ENCODE measurements at places on chromosomes 6 and 20.

- DNase-seq, result no peak
These were observed 7.6 kb downstream of the ARFGEF2 start for GRCh38 chr20:48928832-48929725.

DNA sequence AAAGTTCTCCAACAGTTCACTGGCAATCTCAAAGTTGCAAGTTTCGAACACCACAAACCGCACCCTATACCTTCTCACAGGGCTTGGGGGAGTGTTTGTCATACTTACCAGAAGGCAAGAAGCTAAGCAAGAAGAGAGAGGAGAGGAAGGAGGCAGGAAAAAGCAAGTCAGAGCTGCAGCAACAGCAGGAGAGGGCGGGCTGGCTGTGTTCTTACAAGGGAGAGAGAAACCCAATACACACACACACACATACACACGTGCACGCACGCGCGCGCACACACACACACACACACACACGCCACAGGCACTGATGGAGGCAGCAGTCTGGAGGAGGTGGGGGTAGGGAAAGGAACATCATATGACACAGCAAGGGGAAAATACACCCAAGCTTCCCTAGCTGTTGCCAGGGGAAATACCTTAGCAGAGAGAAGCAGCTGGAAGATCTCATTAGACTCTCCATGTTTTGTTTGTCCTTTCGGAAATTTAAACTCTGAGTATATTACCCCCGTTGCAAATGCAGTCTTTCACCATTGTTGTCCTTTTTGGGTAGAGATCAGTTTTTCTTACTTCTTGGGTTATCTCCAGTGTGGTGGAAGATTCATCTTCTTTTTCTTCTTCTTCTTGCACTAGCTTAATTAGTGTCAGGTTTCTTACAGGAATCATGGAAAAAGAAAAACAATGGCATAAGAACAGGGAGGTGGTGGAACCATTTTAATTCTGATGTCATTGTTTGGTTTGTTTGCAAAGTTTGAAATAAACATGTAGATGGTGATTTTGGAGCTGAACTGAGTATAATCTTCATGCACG, at the start of gene TXLNB:
Gene TXLNB (minus strand): TSS at position 186 of the 807 bp plus-strand sequence. CDS start 3,099 bp downstream, outside the sequence.
- peak; percentile 69 for DNase-seq

DNA sequence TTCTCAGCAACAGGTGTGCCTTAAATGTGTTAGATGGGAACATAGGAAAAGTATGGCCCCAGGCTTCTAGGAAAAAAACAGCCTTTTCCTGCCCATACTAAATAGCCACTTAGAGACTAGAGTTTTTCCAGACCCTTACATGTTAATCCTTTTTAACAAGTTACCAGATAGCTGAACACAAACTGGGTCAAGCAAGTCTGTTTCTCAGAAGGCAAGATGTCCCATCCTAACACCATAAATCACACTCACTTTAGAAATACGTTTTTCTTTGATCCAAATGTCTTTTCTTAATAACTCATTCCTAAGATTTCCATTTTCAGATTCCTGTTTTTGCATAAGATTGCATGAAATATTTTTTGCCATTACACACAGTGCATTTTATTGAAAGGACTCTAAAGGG, 241.3 kb downstream of the KCNQ5 start:
- DNase-seq, result no peak

GRCh38 chr6:35084041-35084491, 57.1 kb downstream of the TCP11 start:
- DNase-seq, result no peak

- DNase-seq, result no peak
These were observed 5.3 kb upstream of the FILIP1 start for GRCh38 chr6:75498862-75499261.

DNA sequence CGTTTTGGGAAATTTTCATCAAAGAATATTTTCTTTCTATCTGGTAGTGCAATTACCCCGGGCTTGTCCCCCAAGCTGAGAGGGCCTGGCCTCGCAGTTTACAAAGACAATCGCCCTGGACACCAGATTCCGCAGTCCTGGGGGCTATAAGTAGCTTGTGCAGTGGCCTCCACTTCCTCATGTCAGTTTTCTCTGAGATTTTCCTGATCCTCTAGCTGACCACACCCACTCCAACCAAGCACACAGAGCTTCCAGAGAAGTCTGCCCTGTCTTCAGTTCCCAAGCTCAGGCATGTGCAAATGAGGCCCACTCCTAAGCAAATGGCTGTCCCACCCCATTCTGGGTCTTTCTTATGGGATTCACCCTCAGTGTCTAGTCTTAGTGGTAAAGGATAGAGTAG, 245.3 kb downstream of the MAFB start:
- DNase-seq, result no peak
